Stimulated activated CD4-positive, alpha-beta T cell treated with anti-CD3 and anti-CD28 coated beads, Interleukin-1b, Interleukin-23, amount 100 ng/mL, for 1 hour (primary cell): ENCODE measurements at places on chromosomes 12 and 14.

- DNase-seq, result no peak
These were observed 89.6 kb upstream of the LHX5 start for GRCh38 chr12:113561068-113561780.

DNA sequence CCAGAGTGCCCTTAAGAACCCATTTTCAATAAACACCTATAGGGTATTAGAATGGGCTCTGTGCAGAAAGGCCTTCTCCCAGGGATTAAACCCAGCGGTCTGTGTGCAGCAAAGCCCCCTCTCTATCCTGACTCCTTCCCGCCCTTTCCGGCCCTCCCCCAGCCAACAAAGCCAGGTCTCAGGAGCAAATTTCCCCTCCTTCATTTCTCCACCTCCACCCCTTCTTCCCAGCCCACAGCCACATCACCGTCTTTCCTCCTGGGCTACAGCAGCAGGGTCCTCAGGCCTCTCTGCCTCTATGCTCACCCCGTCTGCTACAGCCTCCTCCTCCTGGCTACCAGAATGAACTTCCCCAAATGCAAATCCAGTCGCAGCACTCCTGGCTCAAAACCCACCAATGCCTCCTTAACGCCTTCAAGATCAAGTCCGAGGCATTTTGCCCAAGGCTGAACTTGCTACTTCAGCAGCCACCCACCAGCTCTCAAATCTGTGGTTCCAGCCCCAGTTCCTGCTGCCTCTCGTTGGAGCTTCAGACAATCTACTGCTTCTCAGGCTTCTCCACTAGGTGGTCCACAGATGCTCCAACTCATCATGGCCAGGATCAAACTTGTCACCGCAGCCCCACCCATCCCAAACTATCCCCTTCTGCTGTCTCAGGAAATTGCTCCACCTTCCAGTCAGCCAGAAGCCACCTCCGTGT lies 134.8 kb downstream of the BCL11B start:
- no peak for DNase-seq

DNA sequence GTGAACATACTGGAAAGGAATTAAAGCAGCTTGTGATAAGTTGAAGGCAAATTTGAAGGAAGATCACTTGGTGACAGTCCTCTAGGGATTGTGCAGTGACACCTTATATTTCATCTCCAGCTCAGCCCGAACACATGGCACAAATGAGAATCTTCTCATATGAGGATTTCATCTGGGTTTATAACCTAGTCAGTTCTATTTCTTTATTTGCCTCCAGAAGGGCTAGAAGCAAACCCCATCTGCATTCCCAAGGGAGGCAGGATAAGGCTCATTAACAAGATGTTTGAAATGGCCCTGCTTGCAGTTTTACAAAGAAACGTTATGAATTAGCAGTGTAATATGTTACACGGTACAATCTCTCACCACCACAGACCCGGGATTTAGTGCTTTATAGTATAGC lies 90.7 kb upstream of the KRR1 start:
- DNase-seq, result no peak

DNA sequence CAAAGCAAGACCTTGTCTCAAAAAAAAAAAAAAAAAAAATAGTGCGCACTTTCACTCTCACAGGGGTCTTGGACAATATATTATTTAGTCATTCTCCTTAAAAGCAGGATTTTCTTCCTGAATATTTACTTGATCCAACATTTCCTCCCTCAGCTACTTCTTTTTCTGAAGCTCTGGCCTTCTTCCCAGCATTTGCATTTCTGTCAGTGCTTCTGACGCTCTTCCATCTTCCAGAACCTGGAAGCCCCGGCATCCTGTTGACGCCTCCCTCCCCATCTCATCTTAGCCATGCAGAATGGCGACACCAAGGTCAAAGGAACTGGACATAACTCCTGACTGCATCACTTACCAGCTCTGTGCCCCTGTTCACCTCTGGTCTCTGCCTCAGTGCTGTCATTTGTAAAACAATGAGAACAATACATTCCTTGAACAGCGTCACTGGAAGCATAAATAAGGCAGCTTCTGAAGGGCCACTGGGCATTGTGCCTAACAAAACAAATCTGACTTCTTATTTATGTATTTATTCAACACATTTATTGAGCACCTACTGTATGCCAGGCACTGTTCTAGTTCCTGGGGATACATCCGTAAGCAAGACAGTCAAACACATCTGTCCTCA lies 90.9 kb upstream of the MDM1 start:
- no peak for DNase-seq

- no peak for DNase-seq
These were observed 220.4 kb downstream of the NUBPL start for GRCh38 chr14:31781578-31781977.

DNA sequence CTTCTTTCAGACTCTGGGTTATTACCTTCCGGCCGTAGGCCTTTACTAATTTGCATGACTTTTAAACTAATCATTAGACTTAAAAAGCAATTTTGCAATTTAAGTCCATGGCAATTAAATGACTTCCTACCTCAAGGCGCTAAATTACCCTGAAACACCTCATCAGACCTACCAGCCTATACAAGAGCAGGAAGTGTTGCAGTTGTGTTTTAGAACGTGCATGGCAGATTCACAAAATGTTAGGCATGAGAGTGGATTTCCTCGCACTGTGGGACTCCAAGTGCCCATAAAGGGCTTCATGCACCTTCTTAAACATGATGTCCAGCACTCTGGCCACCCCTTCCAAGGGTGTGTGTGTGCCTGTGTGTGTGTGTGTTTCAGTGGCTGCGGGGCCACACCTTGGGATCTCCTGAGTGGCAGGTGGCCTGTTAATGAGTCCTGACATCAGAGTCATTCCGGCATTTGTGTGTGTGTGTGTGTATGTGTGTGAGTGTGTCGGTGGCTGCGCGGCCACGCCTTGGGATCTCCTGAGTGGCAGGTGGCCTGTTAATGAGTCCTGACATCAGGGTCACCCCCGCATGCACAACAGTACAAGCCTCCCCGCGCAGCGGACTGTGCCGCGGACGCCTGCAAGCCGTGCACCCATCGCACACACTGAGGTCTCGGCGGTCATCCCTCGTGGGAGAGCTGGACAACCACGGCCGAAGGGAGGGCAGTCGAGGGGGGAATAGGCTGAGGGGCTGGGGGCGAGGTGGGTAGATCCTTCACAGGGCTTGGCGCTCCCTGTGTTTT lies 900 bp downstream of the C2CD5 start:
- no peak for DNase-seq

- no peak for DNase-seq
These were observed 13.7 kb downstream of the COA8 start for GRCh38 chr14:103576371-103577024.

DNA sequence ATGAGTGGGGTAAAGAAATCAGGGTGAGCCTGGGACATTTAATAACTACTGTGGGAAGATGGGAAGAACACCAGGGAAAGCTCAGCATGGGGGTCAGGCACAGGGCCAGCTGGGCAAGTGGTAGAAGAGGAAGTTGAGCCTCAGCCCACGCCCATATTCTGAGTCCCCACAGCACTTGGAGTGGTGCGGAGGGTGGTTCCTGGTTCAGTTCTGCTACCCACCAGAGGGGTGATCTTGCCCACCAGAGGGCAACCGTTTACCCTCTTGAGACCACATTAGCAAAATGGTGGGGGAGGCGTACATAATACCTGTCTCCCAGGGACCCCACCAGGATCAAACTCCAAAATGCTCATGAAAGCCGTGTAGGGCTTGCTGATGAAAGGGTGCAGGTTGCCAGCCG lies 16.8 kb upstream of the ANKRD33 start:
- DNase-seq, result no peak

DNA sequence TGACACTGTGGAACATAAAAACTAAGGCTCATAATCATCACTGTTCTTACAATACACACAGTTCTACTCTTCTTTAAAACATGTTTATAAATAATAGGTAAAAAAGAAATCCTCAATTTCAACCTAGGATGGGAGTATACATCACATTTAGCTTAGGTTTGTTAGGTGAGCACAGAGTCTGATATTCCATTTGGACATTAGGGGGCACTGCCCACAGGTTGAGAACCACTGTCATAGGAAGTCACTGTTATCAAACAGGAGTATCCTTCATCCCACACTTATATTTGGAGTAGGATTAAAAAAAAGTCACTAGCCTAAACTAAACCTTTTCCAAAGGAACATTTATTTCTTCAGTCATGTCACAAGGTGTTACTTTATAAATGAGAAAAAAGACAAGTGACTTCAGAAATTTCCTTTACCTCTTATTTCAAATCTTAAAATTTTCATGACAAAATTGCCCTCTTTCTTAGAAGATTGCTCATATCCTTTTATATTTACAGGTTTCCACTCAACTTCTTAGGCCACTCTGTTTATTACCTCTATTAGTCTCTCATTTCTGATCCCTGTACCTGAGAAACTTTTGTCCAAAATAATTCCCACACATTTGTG lies 240.6 kb downstream of the CPNE8 start:
- no peak for DNase-seq

DNA sequence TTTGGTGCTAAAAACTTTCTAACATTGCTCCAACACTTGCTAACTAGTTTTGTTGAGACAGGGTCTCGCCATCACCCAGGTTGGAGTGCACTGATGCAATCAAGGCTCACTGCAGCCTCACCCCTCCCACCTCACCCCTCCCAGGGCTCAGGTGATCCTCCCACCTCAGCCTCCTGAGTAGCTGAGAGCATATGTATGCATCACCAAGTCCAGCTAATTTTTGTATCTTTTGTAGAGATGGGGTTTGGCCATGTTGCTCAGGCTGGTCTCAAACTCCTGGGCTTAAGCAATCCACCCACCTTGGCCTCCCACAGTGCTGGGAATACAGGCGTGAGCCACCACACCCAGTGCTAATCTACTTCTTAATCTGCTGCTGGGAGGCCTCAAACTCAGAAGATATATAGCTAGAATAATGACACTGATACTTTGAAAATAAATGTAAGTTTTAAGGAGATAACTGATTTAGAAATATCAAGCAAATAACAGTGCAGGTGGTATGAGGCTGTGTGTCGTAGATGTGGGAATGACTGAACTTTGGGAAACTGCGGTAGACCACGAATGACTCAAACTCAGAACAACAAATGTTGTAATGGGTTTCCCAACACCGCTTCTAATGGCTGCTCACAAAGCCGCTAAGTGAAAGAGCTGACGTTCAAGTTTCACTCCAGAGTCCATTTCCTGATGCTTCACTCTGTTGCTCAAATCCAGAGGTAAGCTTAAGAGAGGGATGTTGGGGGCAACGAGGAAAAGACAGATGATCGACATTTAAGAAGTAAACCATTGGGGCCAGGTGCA lies 10.0 kb downstream of the TMCC3 start:
- no peak for DNase-seq

GRCh38 chr14:51041883-51042282 lies 53.0 kb downstream of the TRIM9 start:
- DNase-seq, result no peak

GRCh38 chr12:40248585-40249297 lies 23.9 kb downstream of the LRRK2 start:
- DNase-seq, result no peak

DNA sequence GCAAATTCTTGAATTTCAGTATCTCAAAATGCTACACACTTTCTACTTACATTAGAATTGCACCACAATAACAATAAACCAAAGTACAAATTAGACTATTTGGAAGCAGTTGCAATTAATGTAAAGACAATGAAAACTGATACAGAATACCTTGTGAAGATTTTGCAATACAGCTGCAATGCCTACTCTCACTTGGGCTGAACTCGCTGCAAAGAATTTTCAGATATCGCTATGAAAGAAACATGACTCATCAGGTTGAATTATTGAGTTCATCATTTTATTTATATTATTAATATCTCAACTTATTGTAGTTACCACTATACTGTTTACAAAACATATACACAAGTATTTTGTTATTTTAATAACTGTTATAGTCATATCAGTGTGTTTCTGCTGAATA lies 108.0 kb upstream of the TMTC2 start:
- no peak for DNase-seq

- DNase-seq, result no peak
These were observed 394.0 kb upstream of the CCDC196 start for GRCh38 chr14:66092206-66092605.

DNA sequence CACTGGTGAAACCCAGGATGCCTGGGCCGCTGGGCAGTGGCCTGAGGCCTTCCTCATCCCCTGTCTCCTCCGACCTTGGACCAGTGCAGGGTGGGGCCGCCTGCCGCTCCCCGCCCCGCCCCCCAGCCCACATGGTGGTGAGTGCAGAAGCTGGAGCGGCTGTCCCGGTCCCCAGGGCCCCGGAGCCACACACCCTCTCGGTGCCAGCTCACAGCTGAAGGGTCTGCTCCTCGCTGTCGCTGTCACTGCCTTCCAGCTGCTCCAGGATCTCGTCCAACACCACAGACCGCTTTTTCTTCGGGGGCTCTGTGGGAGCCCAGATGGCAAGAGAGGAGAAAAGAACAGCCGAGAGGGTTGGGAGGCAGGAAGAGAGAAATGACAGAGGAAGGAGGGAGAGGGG lies 143.1 kb downstream of the RBM19 start:
- DNase-seq, result no peak

GRCh38 chr12:106743270-106743988 lies 31.1 kb upstream of the RIC8B start:
- no peak for DNase-seq

DNA sequence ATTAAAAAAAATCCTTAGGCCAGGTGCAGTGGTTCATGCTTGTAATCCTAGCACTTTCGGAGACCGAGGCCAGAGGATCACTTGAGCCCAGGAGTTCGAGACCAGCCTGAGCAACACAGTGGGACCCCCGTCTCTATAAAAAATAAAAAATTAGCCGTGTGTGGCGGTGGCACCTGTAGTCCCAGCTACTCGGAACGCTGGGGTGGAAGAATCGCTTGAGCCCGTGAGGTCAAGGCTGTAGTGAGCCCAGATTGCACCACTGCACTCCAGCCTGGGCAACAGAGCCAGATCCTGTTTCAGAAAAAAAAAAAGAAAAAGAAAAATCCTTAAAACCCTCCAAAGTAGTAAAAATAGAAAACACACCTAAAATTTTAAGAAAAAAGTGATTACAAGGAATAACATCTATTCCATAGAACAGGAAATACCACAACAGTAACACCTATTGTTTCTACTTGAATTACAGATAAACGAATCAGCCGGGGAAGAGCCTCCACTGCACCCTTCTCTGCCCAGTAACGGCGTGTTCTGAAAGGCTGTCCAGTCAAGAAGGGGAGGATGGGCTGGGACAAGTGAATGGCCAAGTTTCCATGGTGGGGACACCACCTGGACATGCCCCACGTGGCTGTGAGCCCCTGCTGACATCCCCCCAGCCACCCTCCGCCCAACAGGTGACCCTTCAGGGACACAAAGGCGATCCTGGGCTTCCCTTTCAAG lies 17.8 kb downstream of the POLE start:
- no peak for DNase-seq

DNA sequence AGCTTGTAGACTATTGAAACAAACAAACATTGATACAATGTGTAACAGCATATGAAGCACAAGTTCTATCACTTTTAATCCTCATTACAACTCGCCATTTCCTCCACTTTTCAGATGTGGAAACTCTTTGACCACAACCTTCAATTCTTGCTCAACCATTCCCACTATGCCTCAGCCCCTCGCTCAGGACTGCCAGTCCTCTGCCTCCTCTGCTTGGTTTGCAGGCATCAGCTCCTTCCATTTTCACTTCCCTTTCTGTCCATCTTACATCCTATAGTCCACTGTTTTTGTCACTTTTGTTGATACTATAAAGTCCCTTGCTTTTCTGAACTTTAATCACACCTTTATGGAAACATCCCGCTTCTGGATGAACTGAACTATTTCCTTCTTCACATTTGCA lies 28.2 kb upstream of the CD27 start:
- no peak for DNase-seq
